ENCODE measurements at places on chromosomes 3 and 15.

DNA sequence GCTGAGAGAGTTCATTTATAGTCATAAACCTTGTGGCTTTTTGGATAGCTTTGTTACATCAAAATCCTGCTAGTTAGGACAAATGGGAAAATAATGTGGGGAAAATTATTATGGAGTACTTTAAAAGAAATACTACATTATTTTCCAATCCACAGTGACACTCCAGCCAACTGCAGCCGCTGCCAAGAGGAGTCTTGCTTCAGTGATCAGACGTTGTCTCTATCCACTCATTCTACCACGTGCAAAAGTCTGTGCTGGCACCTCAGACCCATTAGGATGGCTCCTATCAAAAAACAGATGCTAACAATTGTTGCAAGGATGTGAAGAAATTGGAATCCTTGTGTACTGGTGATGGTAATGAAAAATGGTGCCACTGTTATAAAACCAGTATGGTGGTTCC is 128.6 kb upstream of the IQSEC1 start:
- no peak for DNase-seq

DNA sequence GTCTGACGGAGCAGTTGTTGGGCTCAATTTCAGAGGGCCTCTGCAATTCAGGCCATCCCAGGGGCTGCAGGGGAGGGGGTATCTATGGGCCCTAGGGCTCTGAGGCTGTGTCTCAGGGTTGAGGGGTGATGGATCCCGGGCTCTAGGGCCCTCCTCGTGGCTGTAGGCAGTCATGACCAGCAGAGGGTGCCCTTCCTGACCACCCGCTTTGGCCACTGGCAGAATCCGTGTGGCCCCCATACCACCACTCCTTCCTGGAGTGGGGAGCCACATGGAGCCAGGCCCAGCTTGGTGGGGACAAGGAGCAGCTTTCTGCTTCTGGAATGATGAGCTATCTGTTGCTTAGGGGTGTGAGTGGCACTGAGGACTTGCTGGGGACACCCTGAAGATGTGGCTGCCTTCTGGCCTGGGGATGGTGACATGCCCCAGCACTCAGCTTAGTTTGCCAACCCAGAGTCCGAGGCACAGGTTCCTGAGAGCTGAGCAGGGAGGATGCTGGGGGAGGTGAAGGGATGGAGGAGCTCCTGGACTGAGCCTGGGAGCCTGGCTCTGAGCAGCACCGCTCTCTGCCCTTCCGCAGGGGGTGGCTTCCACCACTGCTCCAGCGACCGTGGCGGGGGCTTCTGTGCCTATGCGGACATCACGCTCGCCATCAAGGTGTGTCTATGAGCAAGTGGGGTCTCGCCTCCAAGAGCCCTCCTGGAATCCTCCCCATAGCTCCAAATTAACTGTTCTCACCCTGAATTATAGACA is 20.2 kb downstream of the HDAC11 start:
- DNase-seq: no peak

- no peak for DNase-seq
Observed at GRCh38 chr3:142646020-142646785, 50.0 kb downstream of the PLS1 start.

DNA sequence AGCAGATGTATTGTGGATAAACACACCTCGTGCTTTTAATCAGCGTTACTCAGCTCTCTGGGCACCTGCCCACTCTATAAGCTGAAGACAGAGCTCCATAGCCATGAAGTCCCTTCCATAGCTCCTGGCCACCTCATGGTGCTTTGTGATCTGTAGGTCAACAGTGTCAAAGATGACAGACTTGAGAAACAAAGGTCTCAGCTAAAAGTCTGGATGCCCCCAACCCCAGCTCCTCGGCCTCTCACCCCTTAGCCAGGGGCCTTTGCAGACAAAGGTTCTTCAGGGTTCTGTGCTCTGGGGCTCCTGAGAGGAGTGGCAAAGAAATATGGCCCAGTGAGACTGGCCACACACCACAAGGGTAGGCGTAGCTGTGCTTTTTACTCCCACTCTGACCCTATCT is 168.6 kb downstream of the KLF13 start:
- no peak for DNase-seq

GRCh38 chr3:23720885-23721284 is 84.9 kb upstream of the UBE2E1 start:
- no peak for DNase-seq

DNA sequence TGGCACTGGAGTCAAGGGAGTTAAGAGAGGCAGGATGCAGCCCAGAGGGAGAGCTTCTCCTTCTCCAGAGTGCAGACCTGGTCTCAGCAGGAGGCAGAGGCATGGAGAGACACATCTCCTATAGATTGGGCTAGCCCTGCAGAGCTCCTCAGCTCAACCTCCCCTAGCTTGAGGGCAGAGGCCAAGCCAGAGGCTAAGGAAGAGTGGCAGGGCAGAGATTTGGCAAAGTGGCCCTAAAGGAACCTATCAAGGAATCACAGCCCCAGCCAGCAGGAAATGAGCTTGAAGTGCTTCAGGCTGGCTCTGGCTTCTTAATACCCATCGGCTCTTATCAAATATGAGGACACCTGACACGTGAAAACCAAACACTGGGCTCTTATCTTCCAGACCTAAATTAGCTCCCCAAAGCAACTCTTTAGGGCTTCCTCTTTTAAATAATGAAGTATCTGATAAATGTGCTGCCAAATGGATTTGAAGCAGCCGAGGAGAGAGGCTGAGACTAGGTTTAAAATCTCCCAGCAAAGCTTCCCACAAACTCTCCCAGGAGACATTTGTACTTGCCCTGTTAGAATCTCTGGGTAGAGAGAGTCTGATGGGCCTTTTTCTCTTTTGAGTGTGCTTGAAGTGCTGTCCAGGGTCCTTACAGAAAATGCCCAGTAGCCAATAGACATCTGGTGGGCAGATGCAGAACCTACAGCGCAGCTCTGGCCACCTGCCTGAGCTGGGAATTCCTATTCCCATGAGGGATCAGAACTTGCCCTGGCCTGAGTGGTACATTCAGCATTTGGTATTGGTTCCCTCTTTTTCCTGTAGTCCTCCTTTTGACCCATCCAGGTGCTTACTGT is 271.4 kb downstream of the CLSTN2 start:
- peak; percentile 56 for DNase-seq

DNA sequence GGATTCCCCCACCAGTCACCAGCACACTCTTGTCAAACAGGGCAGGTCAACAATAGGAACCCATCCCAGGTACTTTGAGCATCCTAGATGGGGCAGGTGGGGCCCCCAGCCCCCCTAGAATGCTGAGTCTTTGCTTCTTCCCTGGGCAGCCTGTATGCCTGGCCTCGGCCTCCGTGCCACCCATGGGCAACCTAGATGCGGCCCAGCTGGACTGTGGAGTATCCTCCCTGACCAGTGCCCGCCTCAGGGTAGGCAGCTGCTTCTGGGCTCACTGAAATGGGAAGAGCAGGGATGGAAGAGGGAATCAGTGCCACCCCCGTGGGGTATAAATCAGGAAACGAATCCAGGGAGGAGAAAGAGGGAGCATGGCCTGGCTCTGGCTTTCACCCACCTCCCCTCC is 10.9 kb downstream of the DNAH1 start:
- no peak for DNase-seq

DNA sequence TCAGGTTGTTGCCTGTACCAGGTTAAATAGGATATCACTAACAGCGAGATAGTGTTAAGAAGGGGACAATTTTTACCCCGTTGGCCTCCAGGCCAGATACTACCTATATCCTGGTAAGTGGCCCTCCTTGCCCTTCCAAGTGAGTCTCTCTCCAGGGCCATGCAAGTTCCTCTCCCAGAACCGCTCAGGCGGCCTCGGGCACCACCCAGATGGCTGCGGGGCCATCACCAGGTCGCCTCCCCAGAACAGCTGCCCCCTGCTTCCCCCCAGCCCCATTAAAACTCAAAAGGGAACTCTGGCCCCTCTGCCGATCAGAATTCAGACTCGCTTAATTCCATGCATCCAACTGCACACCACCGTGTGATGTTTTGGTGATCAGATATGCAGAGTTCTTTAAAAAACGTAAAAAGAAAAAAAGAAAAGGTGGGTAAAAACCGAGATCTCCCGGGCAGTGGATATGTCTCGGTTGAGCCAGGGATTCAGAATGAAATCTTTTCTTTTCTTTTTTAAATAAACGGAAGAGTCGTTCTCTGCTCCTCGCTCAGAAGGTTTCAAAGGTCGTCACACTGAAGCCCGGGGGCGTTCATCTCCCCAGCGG is 1.9 kb upstream of the TRIM71 start:
- DNase-seq: no peak

- no peak for DNase-seq
Observed at GRCh38 chr15:98124581-98124980, 164.1 kb downstream of the ARRDC4 start.

- DNase-seq: no peak
Observed at GRCh38 chr15:57509965-57510364, 81.7 kb upstream of the MYZAP start.
